ENCODE measurements at places on chromosomes 6 and 20. TPM values are rescaled to one million over a fixed set of nuclear protein-coding genes. Genes with fewer than 3 reads are reported as not detected.
A peak's percentile ranks its signal among the peaks of the same experiment; 100 is the strongest.

The MEI4 gene
- not detected for polyA plus RNA-seq

DNA sequence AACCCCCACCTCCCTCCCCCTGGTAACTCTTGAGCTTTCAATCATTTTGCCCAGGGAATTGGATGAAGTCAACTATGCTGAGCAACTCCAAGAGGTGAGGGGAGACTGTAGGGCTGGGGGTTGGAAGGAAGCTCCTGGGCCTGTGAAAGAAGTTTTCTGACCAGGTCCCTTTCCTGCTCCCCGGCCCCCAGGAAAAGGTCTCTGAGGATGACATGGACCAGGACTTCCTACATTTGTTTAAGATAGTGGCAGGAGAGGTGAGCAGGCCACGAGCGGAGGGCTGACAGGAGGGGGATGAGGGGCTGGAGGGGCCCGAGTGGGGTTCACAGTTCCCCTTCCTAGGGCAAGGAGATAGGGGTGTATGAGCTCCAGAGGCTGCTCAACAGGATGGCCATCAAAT, 21.8 kb downstream of the CAPN11 start:
- no peak for DNase-seq

GRCh38 chr6:8334113-8334512, 101.2 kb downstream of the SLC35B3 start:
- no peak for DNase-seq

GRCh38 chr6:12637960-12638641, 78.5 kb upstream of the PHACTR1 start:
- DNase-seq = peak; percentile 73

- no peak for DNase-seq
Observed at GRCh38 chr6:112595841-112596240, 248.7 kb downstream of the RFPL4B start.

DNA sequence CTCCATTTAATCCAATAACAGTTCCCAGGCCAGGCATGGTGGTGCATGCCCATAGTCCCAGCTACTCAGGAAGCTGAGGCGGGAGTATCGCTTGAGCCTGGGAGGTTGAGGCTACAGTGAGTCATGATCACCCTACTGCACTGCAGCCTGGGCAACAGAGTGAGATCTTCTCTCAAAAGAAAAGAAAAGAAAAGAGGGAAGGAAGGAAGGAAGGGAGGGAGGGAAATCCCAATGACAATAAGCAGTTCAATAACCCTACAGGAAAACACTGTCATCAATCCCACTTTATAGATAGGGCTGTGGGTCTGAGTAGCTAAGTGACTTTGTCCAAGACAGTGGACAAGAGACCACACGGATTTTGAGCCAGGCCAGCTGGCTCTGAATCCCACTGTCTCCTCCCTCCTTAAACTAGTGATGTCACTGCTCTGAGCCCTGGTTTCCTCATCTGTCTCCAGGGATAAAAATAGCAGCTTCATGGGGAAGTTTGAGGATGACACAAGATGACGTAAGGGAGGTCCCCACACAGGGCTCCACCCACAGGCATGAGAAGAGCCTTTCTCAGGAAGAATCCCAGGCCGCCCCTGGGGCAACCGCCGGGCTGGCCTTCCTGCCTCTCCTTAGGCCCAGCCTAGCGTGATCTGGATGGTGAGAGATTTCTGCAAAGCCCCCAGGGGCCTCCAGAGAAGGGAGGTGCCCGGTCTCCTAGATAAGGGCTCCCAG, 7.2 kb upstream of the TRIB3 start:
- DNase-seq = peak; percentile 94

- DNase-seq = no peak
Observed at GRCh38 chr6:3912361-3913076, 63.3 kb downstream of the FAM50B start.
